SK-MEL-5 (cell line): ENCODE measurements at places on chromosomes 1 and 21.

GRCh38 chr1:233082778-233083550 is 132.6 kb downstream of the NTPCR start:
- no peak for DNase-seq

DNA sequence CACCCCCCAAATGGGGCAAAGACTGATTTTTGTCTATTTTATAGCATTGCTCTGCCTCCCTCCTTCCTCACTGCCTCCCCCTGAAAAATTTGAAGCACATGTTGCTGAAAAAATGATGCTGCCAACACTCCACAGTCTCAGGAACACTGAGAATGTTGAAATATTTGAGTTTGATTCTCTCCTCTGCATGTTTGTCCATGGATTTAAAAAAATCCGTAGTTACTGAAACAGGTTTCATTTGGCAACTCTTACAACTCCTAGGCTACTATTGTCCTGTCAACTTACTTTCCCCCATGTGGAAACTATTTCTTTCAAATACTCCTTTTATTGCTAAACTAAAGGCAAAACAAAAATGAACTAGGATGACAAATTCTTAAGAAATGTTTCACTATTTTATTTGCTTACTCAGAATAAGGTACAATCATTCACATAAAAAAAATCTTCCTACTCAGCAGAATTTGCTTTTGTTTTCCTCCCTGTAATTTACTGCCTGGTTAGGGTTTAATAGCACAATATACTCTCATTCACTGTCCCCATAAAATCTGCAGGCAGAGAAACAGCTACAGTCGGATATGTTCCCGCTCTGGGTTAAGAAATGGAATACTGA is 50.2 kb downstream of the C21orf91 start:
- DNase-seq: no peak

GRCh38 chr1:225828706-225829345 is 18.9 kb downstream of the EPHX1 start:
- no peak for DNase-seq

DNA sequence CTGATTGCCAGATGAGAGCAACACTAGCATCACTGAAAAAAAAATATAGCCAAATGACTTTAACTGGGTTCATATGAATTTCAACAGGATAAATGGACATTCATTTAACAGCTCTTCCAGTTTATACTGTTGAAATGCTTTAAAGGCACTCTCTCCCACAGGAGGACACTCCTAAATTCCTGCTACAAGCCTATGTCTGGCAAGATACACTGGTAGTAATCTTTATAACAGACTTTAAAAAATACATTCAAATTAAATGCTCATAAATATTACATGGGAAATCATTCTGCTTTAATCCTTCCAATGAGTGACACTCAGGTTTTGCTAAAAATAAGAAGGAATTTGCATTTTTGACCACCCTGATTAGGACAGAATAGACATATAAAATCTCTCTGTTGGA is 526.7 kb upstream of the ADAMTS5 start:
- no peak for DNase-seq

DNA sequence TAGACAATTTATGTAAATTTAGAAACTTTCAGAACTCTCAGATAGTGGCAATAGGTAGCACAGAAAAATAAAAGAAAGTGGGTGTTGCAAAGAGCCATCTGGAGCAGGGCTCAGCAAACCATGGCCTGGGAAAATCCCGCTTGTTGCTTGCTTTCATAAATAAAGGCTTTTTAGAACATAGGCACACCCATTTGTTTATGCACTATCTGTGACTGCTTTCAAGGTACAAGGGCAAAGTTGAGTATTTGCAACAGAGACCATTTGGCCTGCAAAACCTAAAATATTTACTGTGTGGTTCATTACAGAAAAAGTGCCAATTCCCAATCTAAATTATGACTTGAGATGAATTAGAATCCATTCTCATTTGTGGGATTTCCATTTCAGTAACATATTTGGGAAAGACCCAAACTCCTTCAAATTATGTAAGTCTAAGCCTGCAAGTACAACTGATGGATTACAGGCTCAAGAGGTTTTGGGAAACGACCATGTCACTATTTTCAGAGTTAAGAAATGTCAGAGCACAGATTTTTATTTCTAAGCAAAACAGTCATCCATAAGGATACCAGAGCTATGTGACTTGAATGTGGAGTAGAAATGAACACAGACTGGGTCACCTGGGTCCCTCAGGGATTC is 43.5 kb upstream of the DPT start:
- no peak for DNase-seq

GRCh38 chr1:32647308-32648134 is 2.8 kb downstream of the ZBTB8OS start:
- no peak for DNase-seq

DNA sequence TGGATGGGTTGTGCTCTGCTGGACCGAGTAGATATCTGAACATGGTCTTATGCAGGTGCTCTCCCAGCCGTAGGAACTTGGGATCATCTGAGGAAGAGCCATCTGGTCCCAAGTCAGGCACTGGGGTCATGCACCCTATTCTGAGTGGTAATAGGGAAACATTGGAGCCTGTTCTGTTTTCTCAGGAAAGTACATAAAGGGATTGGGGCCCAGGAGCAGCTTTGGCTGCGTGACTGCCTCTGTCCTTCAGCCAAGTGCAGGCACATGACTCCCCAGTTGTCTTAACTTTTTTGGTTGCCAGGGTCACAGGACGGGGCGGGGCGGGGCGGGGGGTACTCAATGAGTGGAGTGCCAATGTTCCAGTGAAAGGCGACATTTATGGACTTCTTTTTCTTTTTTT is 11.5 kb downstream of the PFKFB2 start:
- no peak for DNase-seq

- no peak for DNase-seq
Observed at GRCh38 chr1:15110867-15111230, 42.7 kb upstream of the TMEM51 start.

- DNase-seq: no peak
Observed at GRCh38 chr1:178039891-178040290, 54.0 kb upstream of the RASAL2 start.

- DNase-seq: peak; percentile 8
Observed at GRCh38 chr1:77347646-77348045, 65.8 kb downstream of the AK5 start.

GRCh38 chr21:45747802-45748445 is 104.4 kb downstream of the PCBP3 start:
- peak; percentile 5 for DNase-seq

DNA sequence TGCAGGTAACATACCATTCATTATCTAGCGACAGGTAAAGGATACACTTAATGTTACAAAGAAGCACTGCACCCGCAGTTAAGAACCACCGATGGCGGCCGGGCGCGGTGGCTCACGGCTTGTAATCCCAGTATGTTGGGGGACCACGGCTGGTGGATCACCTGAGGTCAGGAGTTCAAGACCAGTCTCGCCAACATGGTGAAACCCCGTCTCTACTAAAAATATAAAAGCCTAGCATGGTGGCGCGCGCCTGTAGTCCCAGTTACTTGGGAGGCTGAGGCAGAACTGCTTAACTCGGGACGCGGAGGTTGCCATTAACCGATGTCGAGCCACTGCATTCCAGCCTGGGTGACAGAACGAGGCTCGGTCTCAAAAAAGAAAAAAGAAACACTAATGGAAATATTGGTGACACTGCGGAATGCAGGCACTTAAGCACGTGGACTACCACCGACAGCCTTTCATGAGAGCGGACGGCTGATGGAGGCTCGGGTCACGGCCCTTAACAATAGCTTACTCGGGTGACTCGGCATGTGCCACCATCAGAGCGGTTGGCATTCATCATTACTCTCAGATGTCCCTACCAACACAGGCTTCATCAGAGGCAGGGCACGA is 542 bp downstream of the GAS5 start:
- DNase-seq: no peak

DNA sequence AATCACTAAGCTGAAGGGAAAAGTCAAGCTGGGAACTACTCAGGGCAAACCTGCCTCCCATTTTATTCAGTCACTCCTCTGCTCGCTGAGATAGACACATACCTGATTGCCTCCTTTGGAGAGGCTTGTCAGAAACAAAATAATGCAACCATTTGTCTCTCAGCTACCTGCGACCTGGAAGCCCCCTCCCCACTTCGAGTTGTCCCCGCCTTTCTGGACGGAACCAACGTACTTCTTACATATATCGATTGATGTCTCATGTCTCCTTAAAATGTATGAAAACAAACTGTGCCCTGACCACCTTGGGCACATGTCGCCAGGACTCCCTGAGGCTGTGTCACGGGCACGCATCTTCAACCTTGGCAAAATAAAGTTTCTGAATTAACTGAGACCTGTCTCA is 21.5 kb upstream of the HPDL start:
- no peak for DNase-seq

DNA sequence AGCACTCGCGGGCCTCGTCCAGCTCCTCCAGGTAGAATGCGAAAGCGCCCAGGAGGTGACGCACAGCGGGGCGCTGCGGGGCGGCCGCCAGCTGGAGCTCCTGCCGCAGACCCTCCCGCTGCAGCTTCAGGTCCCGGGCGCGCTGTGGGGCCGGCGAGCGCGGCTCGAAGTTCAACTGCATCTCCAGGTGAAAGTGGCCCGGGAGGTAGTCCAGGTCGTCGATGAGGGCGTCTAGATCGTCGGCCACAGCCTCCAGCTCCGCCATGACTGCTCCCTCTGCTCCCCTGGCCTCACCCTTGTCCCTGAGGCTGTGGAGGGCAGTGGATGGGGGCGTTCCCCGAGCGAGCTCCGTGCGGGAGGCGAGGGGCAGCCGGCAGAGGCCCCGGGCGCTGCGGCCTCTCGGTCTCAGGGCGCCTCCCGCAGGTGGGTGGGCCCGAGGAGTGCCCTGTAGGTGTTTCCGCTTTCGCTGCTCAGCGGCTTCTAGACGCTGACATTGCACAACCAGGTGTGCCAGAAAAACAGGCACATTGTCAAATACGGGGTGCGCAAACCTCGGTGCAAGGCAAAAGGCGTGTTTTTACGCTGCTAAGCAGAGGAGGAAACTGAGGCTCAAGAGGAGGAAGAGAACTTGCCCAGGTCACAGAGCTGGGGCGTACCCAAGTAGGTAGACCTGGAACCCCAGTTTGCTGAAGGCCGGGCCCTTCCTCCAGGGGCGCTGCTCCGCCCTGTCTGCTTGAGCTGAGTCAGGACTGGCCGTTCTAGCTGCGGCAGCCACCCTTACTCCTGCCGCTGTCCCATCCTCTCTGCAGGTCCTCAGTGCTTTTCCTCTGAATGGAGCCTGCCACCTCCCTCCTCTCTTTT is at the start of gene TTC22:
TTC22 (minus strand) TSS at position 425 of the 861 bp plus-strand sequence; CDS start at position 265, 160 bp downstream.
- no peak for DNase-seq

- no peak for DNase-seq
Observed at GRCh38 chr1:22527122-22527521, 36.2 kb upstream of the EPHA8 start.

DNA sequence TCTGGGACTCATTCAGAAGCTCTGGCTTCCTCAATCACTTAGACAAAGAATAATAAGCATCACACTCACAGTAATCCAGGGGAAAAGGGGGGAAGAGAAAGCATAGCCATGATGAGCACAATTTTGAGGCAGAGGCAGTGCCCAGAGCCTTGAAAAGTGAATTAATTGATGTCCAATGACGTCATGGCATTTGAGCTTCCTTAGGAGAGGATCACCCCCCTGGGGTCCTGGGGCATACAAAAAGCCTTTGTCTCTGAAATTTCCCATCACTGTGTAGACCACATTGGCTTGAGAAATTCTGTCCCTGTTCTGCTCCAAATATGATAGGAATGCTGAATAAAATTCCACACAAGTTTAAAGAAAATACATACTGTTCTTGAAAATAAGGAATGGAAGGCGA is 84.3 kb upstream of the COA6 start:
- DNase-seq: peak; percentile 26

- DNase-seq: no peak
Observed at GRCh38 chr1:3510136-3510955, 55.9 kb downstream of the ARHGEF16 start.

DNA sequence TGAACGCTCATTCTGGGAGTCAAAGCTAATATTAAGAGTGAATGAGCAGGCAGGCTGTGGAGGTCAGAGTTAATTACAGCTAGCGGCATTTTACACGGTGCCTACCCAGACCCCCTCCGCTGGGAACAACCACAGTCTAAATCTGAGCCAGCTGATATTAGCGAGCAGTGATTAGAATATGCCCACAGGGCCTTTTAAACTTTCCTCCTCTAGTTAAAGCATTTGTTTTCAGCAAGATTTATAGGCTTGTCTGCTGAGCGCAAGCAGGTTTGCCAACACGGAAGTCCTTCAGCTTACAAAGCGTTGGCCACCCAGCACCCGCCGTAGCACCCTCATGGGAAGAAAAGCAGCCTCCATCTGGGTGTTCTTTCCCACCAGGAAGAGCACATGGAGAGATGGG is 72.1 kb downstream of the LMX1A start:
- no peak for DNase-seq

DNA sequence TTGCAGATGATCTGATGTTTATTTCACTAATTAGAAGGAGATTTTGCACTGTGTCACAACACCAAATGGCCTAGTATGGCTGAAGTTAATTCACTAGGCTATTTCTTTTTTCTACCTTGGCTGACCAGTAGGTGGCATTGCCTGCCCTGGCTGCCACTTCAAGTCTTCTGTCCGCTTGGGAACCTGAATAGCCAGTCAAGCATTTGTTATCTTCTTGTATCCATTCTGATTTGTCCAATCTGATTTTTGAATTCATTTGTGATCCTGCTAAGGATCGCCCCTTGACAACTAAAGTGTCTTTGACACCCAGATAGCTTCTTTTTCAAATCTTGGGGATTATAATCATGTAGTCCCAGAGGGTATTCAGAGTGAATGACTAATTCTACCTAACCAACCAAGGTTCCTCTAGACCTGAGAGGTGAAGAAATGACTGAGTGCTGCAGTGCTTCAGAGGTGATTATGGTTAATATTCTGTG is 99.4 kb downstream of the GIPC2 start:
- peak; percentile 81 for DNase-seq

DNA sequence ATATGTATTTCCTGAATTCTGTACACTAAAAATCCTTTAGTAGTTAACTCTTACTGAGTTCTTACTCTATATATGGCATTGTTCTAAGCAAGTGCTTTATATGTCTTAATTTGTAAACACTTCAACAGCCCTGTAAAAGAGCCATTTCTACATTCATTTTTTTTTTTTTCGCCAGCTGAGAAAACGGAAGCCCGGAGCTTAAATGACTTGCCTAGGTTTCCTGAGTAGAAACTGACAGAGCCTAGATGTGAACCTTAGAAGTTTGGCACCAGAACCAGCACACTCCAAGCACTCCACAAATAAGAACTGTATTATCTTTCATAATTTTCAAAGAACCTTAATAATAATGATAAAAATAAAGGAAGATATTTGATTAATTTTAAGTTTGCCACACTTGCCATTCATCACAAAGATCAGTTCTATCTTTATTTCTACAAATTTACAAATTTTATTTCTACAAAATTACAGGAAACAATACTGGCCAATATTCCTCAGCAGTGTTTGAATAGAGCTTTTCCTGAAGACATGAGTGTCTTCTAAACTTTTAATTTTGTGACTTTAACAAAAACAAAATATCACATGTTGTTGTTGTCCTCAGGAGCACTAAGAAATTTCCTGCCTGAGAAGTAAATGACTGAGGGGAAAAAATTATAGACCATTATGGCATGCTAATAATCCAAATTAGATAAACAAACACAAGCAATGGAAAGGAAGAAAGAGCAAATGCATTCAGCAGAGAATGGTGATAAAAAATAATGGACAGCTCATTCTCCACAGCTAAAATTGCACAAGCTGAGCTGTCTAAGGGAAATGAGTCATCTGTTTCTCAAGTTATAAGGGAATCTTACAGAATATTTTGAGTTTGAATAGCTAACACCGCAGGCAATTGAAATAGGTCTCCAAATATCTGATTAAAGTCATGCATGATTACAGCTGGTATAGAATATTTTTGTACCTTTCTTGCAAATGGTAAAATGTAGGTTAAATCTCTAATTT is 71.2 kb downstream of the DPYD start:
- no peak for DNase-seq

GRCh38 chr1:46410156-46411009 is 16.3 kb downstream of the FAAH start:
- no peak for DNase-seq

GRCh38 chr1:63821091-63822005 is 47.5 kb downstream of the ROR1 start:
- DNase-seq: no peak
